Activated CD4-positive, alpha-beta T cell treated with anti-CD3 and anti-CD28 coated beads, Interleukin-2, amount 50 U/mL, for 16 hours (primary cell): ENCODE measurements at places on chromosomes 2 and 18.

- no peak for DNase-seq
Observed at GRCh38 chr2:220129391-220129790, 502.0 kb downstream of the SLC4A3 start.

GRCh38 chr2:28408764-28409599 is 16.3 kb downstream of the FOSL2 start:
- peak; percentile 83 for DNase-seq

DNA sequence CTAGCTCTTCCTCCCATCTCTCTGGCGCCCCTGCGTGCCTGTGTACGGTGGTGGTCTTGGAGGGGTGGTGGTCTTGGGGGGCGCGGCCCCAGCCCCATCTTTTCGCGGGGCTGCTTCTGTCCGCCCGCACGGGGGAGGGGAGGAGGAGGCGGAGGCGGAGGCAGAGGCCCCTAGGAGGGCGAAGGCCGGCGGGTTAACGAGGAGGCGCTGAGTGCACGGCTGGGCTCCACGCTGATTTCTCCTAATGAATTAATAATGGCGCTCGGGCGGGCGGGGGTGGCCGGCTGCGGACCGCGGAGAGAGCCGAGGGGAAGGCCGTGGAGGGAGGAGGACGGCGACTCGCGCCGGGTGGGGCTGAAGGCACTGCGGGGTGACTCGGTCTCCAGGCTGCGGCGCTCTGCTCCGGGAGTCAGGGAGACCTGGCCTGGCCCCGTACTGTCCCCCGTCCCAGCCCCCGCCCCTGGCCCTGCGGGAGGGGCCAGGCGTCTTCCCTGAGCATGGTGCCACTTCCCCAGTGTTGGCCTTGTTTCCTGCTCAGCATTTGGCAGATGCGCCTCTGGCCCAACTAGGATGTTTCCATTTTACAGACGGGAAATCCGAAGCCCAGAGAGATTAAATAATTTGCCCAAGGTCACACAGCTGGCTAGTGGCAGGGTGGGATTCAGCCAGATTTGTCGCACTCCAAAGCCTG is 6.0 kb downstream of the GAREM2 start:
- DNase-seq, result peak; percentile 19

DNA sequence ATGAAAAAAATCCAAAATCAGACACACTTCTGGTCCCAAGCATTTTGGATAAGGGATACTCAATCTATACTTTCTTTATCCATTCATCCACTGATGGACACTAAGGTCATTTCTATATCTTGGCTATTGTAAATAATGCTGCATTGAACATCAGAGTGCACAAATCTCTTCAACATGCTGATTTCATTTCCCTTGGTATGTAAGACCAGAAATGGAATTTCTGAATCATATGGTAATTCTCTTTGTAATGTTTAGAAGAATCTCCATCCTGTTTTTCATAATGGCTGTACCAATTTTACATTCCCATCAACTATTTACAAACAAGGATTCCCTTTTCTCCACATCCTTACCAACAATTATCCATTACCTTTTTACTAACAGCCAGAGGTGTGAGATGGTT is 33.7 kb upstream of the MCM6 start:
- no peak for DNase-seq

DNA sequence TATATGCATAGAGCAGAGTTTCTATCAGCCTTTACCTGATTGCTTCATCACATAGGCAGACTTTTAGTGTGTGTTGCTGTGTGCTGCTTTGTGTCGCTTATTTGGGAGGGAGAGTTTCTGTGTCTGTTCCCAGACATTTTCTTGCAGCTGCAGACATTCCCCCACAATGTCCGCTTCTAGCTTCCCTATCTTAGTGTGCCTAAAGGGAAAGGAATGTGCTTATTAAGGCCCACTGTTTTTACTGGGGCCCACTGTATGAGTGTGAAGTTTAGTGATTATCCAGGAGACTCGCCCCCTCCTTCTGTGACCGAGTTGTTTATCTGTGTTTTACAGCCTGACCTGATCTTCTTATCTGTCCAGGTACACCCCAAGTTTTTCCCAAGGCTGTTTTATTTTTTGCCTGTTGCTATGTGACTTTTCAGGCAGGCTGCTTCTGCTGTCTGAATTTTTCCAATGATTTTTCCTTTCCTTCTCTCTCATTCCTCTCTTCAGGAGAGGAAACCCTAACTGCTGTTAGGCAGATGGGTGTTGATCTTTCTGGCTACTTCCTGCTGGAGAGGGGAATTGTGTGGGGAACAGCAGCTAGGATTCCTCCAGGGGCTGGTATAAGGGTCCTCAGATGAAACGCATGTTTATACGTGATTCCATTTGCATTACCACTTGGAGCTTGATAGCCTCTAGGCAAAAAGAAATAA is 47.6 kb downstream of the STK17B start:
- DNase-seq, result no peak

DNA sequence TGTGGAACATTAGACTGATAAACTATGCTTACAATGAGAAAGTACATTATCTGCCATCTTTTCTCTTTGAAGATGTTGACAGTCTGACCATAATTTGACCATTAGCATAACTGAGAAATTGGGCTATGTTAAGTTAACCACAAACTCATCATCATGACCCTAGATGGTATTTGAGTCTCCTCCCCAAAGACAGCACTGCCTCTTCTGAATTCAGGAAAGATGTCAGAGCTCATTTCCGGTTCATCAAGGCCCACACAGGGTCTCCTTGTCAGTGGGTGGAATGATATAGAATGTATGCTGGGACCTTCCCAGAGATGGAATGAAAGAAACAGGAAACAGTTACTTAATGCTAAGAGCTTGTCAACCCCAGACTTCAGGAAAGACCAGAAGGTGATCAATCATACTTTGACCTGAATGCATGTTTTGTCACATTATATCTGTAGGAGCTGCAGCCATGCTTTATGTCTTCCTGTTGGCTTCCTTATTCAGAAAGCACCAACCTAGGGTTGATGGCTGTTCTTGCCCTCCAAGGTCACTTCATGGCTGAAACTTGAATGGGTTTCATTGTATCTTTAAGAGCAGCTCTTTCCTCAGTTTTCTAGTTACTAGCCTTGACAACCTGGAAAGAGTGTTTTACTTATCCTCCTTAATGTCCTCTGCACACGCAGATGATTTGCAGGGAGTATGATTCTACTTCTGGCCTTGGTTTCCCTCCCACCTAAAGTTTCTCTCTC is 99.1 kb upstream of the NEUROD1 start:
- DNase-seq, result no peak

DNA sequence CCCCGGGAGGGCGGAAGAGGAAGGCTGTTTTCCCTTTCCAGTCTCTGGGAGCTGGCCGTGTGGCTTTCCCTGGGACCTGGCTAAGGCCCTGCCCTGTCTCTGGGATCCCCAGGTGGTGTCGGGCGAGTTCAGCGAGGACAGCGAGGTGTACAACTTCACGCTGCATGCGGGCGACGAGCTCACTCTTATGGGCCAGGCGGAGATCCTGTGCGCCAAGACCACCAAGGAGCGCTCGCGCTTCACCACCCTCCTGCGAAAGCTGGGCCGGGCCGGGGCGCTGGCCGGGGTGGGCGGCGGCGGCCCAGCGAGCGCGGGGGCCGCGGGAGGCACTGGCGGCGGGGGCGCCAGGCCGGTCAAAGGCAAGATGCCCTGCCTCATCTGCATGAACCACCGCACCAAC is 11.2 kb downstream of the GAREM2 start:
- no peak for DNase-seq

DNA sequence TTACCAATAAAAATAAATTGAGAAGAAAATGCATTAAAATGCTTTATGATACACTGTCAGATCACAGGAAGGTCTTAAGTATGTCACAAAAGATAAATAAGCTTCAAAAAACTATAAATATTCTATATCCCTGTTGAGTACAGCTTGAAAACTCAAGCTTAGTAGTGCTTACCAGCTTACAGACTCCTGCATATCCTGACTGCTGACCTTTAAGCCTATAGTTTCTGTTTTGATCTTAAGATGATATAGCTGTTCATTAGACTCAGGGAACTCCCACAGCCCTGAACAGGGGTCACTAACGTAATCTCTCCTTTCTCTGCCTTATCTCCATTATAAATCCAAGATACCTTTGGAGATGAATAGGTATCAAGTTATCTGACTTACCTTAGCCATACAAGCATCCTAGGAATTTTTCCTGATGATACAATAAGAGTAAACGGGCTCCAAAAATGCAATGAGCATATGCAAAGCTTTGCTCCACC is 93.7 kb upstream of the RBBP8 start:
- DNase-seq, result peak; percentile 6

GRCh38 chr2:147506889-147507288 is 337.9 kb upstream of the ACVR2A start:
- DNase-seq, result no peak

- no peak for DNase-seq
Observed at GRCh38 chr2:127104166-127104660, 2.7 kb downstream of the BIN1 start.

GRCh38 chr18:62070302-62070701 is 116.6 kb downstream of the PIGN start:
- DNase-seq, result no peak

DNA sequence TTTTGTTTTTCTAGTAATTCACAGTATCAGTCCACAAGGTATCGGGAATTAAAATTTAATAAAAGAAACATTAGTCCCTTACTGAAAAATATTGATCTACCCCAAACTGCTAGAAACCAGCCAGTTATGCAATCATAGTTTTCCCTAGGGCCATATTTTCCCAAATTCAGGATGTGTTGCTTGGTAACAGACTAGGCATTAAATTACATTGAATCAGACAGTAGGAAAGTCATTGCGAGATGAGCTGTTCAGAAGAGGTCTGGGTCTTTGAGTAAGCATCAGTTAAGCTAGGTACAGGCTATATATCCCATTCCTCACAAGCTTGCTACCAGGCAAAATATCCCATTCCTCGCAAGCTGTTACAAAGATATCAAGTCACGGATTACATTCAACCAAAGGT is 123.0 kb upstream of the CCDC150 start:
- no peak for DNase-seq

DNA sequence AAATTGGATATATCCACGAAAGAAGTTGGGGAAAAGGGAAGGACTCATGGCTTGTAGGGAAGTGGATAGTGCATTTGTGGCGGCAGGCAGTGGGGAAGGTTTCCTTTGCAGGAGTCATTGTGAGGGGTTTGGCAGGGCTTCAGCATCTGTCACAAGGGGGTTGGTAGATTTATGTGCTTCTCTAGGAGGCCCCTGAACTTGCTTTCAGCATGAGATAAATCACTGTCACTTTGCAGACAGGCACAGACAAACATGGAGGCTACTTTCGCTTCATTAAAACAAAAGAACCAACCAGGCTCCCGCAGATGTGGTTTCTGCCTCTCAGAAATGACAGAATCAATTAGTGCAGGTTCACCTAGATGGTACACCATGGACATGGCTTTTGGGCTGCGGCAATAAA is 340.7 kb downstream of the TGIF1 start:
- no peak for DNase-seq
